ENCODE measurements at places on chromosomes 6 and 20.

DNA sequence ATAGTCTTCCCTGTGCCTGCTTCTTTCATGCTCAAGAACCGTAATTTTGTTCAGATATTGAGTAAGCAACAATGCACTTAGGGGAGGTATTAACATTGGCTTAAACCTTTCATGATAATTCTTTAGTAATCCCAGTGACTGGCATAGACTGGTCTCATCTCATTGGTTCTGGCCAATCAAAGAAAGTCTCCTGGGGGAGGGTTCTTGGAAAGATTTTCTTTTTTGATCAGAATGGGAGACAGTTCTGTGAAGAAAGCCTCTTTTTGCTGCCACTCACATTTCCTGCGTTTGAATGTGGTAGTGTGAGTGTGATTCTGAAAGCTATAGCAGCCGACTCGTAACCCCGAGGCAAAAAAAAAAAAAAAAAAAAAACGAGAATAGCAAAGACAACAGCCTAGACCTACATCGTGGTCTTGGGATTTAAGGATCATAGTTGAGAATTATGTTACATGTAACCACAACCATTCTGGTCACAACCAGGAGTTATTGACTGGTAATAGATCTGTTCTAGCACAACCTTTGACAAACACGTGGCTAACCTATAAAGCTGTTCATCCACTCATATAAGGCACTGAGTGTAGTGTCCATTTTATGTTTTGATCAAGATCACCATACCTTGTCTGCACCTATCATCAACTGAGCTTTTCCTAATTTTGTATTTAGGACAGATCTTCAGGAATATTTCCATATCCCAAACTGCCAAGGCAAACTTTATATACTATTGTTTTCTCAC is 15.1 kb upstream of the TMEM217 start:
- DNase-seq, result no peak

DNA sequence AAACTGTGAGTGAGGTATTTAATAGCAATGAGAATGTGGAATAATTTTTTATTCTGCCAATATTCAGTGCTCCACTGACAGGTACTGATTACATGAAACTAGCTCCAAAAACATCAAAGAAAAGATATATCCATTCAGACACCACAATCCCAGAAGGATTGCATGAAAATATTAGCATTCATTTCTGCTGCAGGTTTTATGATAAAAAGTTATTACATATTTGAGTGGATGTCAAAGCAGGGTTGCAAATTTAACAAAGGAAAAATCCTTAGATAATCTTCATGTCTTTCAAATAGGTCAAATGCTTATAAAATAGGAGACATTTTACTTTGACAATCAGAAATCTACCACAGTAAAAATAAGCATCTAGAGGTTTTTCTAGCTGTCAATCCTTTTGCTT is 13.3 kb downstream of the MCHR2 start:
- DNase-seq, result no peak

GRCh38 chr20:10201321-10201870 is 17.2 kb upstream of the SNAP25 start:
- DNase-seq, result no peak

DNA sequence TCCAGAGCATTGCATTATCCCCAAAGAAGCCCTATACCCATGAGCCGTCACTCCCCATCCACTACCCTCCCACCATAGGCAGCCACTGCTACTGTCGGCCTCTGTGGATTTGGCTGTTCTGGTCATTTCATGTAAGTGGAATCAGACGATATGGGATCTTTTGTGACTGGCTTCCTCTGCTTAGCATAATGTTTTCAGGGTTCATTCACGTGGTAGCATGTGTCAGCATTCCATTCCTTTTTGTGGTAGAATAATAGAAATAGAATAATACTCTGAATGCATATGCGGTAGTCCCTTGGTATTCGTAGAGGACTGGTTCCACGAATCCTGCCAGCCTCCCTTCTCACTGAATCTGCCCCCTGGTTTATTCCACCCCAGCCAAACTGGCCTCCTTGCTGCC is 402.6 kb upstream of the SULF2 start:
- no peak for DNase-seq

- no peak for DNase-seq
These were observed 222.1 kb upstream of the SULF2 start for GRCh38 chr20:48007351-48007750.

- DNase-seq, result no peak
These were observed 34.5 kb downstream of the MTHFD1L start for GRCh38 chr6:150900049-150900448.

GRCh38 chr20:19973961-19974629 is 43.1 kb upstream of the NAA20 start:
- peak; percentile 73 for DNase-seq

DNA sequence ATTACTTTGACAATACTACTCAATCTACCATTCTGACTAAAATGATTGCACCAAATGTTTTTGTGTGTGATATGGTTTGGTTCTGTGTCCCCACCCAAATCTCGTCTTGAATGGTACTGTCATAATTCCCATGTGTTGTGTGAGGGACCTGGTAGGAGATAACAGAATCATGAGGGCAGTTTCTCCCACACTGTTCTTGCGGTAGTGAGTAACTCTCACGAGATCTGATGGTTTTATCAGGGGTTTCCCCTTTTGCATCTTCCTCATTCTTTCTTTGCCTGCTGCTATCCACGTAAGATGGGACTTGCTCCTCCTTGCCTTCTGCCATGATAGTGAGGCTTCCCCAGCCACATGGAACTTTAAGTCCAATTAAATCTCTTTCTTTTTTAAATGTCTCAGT is 20.8 kb downstream of the SYCP2 start:
- DNase-seq, result no peak

GRCh38 chr6:5063617-5064016 is 21.5 kb upstream of the PPP1R3G start:
- no peak for DNase-seq

- peak; percentile 47 for DNase-seq
These were observed 50.8 kb upstream of the MCUR1 start for GRCh38 chr6:13865141-13865540.
